ENCODE measurements at places on chromosomes 1 and 21.

DNA sequence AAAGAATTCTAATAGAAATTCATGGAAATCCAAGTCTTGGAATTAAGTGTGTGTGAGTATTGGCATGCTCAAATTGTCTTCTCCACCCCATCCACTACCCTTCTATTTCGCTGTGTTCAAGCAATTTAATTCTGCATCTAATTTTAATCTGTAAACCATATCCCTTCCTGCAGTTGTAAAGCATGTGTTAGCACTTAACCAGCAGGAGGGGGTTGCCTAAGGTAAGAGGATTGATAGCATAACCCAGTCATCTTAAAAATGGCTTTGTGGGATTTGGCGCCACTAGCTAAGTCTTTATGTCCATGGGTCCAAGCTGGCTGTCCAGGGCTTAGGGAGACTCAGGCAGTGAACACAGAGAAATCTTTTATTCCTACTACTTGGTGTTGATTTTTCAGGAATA is 210.3 kb downstream of the PTPRC start:
- no peak for DNase-seq

DNA sequence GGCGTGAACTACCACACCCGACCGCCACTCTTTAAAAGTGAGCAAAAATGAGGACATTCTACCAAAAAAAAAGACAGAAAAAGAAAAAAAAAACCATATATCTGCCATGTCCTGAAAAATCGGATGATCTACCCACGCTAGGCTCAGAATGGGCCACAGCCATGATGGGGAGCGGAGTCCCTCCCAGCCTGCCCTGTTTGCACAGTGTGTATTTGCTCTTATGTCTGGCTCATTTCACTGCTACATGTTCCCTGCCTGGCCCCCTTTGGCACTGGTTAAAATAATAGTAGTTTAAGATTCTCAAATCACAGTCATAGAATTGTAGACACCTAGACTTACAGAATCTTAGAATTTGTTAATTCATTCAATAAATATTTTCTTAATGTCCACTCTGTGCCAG is 121.9 kb downstream of the PTPRU start:
- DNase-seq: no peak

DNA sequence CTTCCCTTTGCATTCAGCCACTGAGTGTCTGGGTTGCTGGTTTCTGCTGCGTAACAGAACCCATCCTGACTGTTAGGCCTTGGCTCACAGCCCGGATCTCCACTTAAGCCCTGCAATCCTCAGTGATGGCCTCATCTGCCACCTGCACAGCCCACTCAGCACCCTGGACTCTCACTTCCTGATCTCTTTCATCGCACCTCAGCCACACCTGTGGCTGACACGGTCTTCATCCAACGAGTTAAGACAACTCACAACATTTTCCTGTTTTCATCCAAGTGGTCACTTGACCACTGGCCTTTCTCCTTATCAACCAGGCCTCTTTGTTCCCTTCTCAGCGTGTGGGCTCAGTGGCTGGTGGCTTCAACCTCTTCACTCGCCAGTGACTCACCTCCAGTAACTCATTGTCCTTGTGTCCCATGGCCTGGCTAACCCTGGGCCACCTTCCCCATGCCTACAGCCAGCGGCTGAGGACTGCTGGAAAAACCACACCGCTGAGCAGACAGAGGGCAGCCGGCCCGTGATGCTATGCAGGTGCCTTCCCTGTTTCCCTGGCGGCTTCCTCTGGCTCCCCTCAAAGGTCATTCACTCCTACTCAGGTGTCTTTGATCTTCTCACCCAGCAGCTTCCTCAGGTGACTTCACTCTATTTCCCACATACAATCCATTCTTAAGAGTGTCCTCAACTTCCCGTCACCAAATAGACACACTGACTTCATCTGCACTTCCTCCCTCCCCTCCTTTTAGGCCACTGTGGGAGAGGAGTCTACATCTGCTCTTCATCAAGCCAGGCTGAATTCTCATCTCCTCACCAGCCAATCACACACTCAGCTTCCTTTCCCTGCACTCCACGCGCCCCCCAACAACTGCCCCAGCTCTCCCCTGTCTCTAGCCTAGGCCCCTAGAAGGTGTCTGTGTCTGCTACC is 19.9 kb upstream of the EDN2 start:
- no peak for DNase-seq

- no peak for DNase-seq
Measured at GRCh38 chr1:21517161-21517589, 8.0 kb downstream of the ALPL start.

DNA sequence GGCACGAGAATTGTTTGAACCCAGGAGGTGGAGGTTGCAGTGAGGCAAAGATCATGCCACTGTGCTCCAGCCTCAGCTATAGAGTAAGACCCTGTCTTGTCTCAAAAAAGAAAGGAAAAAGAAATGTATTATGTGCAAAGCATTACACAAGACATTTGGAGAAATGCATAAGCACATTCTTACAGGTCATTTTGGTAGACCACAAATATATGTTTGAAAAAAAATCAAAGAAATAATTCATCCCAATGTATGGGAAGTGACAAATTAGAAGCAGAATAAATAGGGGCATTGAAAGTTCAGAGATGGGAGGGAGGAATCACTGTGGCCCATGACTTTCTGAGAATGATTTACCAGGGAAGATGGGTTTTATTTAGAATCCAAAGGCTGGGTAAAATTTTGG is 283.5 kb upstream of the ADAMTS5 start:
- no peak for DNase-seq

All from transverse colon (tissue), 4 donors.